ENCODE measurements at places on chromosomes 11 and 22.

DNA sequence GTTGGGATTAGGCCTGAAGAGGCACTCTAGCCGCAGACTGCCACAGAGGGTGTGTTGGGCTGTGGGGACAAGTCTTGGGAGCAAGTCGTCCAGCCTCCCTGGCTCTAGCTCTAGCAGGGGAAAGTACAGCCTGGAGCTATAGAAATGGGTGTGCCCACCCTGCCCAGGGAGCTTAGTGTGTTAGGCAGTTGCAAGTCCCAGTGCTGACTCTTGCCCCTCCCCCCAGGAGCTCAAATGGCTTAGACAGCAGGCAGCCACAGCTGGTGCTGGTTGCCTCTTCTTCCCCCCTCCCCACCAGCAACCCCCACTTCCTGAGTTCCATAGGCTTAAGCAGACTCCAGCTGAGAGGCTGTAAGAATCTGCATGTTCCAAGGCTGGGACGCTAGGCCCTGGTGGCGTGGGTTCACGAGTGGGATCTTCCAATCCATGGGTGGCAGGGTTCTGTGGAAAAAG lies 61.2 kb downstream of the GUCY1A2 start:
- no peak for DNase-seq

- DNase-seq, result no peak
These were observed at the start of gene APOL6 for GRCh38 chr22:35648066-35649025. TSS of gene APOL6 (plus strand) at chr22:35648446. CDS start at chr22:35656426, 7,980 bp downstream.

DNA sequence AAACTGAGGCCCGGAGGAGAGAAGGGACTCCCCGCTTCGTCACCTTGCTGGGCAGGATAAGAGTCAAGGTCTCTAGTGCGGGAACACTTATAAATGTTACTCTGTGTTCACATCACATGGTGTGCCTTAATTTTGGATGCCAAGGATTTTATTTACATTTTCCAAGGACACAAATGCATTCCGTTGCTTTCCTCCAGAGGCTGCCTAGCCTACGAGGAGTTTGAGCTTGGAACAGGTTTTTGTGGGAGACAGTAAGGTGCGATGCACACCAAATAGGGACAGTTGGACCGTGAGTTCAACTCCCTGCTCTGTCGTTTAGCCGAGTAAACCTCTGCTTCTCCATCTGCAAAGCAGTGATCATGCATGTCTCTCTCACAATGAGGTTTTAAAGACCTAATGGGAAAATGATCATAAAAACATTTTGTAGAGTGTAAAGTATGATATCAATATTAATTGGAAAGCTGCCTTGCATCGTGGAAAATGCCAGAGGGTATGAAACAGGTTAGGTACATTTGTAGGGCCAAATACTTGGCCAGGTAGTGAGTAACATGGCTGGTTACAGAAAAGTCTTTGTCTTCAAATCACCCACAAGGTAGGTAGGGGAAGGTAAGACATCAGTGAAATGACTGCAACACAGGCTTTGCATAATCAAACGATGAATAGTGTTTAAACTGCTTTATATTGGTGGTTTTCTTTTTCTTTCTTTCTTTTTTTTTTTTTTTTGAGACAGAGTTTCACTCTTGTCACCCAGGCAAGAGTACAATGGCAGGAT lies 61.8 kb downstream of the ST3GAL4 start:
- no peak for DNase-seq

- DNase-seq, result no peak
These were observed 169.4 kb downstream of the TBC1D22A start for GRCh38 chr22:46931881-46932280.

GRCh38 chr11:17258670-17259069 lies 17.9 kb upstream of the NUCB2 start:
- DNase-seq, result no peak

DNA sequence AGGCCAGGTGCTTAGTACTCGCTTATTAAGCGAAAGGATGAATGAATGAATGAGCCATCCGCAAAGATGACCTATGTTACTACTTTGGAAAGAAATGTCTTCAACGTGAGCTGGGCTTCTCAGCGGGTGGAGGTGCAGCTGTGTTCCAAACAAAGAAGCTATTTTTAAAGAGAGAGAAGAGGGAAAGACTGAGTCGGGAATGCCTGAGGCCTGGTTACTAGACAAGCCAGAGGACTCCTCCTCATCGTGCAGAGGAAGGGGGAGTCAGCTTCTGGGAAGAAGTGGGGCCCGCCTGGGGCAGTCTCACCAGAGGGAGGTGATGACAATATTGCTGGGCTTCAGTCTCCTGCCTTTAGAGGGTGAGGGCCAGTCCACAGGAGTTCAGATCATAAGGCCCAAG lies 30.4 kb upstream of the CD5 start:
- DNase-seq, result no peak

- DNase-seq, result no peak
These were observed 532.1 kb downstream of the TBC1D22A start for GRCh38 chr22:47294576-47294975.

DNA sequence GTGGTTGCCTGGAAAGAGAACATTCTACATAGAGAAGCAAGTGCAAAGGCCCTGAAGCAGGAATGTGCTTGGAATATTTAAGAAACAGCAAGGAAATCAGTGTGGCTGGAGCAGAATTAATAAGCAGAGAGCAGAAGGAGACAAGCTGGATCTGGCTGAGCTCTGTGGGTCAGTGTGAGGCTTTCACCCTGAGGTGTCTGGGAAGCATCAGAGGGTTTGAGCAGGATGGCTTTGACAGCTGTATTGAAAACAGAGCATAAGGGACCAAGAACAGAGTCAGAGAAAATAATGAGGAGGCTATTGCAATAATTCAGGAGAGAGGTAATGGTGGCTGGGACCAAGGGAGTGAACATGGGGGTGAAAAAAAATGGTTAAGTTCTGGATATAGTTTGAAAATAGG lies 199.6 kb downstream of the NXPE2 start:
- DNase-seq, result no peak

DNA sequence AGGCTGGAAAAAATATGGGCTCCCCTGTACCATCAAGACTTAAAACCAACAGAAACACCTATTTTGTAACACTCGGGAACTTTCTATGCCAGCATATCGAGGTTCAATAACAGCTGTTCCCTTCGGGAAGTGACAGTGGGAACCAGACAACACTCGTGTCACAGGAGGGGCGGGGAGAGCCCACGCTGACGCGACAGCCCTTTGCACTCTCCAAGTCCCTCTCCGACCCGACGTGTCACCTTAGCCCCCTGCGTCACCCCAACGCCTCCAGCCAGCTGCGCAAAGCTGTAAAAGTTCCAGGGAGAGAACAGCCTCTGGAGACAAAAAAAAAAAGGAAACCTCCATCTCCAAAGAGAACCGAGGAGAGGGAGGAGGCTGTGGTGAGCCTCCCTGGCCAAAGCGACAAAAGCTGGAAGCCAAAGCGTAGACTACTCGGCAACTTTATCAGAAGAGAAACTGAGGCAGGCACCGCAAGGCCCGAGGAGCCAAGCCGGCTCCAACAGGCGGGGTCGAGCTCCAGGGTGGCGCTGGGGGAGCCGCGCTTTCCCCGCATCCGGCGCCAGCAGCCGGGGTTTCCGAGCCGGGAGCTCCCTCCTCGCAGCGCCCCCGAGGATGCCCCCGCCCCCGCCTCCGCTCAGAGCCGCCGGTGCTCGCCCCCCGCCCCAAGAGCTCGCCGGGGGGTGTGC lies 751 bp downstream of the ARFGAP3 start:
- DNase-seq, result no peak

DNA sequence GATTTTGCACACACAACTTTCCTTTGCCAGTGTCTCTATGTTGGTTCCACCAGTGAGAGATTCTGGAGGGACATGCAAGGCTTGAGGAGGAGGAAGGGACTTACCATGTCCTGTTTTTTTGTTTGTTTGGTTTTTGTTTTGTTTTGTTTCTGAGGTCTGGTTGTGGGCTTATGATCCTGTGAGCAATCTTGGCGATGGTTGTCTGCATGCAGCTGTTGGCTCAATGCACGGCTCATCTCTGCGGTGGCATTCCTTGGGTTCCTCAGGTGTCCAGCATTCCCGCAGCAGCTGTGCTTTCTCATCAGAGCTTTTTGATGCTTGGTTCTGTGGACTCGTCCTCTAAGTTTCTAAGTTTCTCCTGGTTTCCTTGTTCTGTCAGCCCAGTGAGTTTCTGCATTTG lies 4.8 kb upstream of the NNMT start:
- DNase-seq, result no peak

Data from NCI-H1092 (cell line).